ENCODE measurements at places on chromosomes 16 and 17. TPM values are rescaled to one million over a fixed set of nuclear protein-coding genes. Genes with fewer than 3 reads are reported as not detected.

The C1QBP gene
- 143 TPM for polyA plus RNA-seq

The HOXB3 gene
- not detected for polyA plus RNA-seq

The CETP gene
- 9.8 TPM for polyA plus RNA-seq

The MYOCD gene
- not detected for polyA plus RNA-seq

The CLEC16A gene
- 8.5 TPM for polyA plus RNA-seq

The TMEM170A gene
- 35.7 TPM for polyA plus RNA-seq

The CDC27 gene
- polyA plus RNA-seq, result 80.7 TPM

The THAP11 gene
- 44.2 TPM for polyA plus RNA-seq

The TBC1D3I gene
- polyA plus RNA-seq, result 0.30 TPM

The MT1F gene
- 1.2 TPM for polyA plus RNA-seq

The DPEP2 gene
- 0.26 TPM for polyA plus RNA-seq

The ZNF750 gene
- not detected for polyA plus RNA-seq

The GPR179 gene
- polyA plus RNA-seq, result 0.03 TPM

The HOXB7 gene
- 0.08 TPM for polyA plus RNA-seq

The GLTPD2 gene
- polyA plus RNA-seq, result 7.5 TPM
